ENCODE measurements at places on chromosomes 1 and 21.

- no peak for DNase-seq
Measured at GRCh38 chr1:220271706-220272046, 577 bp downstream of the RAB3GAP2 start.

DNA sequence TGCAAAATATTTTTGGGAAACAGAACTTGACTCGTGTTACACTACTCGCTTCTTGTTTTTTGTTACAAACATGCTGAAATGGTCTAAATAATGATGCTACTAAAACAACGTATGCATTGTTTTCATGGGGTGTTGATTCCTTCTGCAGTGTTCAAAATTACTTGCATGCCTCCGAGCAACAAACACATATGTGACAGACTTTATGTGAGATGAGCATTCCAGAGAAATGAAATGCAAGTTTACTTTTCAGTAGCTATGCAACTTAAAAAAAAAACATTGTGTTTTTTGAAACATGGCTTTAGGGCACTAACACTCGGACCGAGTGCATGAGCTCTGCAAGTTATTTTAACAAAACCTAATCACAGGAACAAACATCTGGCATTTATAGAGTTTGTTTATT lies 84.8 kb downstream of the CAMTA1 start:
- DNase-seq, result no peak

DNA sequence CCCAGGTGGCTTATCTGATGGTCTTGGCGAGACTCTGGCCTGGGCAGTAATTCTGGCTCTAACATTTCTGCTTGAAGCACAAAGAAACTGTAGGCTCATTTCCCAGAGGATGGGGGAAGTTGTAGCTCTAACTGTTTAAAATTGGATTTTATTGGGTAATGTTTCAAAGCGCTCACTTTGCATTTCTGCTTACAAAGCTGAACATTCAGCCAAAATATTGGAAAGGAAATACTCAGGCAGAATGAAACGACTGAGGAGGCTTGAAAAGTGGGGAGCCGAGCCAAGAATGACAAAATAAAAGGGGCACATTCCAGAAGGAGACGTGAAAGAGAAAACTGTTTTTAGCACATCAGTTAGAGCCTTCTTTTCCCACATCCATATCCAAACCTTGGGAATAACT lies 202.6 kb downstream of the GRIK1 start:
- no peak for DNase-seq

GRCh38 chr1:84412316-84412942 lies 14.1 kb downstream of the DNASE2B start:
- DNase-seq, result no peak

- DNase-seq, result no peak
Measured at GRCh38 chr1:205041998-205042910, 758 bp upstream of the CNTN2 start.

DNA sequence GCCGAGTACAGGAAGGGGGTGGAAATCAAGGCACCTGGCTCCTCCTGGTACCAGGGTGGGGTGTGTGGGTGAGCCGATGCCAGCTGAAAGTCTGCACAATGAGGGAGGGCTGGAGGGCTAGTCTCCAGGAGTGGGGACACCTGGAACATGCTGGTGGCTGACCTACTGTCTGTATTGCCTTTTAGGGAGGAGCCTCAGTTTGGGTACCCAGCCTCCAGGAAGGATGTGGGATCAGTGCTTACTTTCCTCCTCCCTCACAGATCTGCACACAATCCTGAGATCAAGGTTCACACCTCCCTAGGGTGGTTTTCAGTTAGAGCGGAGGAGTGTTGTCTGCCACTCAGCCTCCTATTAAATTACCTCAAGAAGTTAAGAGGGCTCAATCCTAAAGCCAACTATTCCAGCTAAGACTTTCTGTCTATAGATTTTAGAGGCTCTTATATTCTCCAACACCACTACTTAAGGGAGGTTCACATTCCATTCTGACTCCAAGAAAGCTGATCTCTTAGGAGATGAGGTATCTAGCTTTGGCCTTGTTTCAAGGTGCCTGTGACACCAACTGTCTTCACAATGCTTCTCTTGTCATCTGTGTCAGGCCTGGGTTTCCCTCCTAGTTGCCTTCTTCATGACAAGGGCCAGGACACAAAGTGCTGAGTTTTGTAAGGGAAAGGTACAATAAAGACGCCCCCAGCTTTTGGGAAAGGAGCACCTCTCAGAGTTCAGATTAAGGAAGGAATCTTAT lies 15.7 kb downstream of the SSR2 start:
- DNase-seq, result no peak

DNA sequence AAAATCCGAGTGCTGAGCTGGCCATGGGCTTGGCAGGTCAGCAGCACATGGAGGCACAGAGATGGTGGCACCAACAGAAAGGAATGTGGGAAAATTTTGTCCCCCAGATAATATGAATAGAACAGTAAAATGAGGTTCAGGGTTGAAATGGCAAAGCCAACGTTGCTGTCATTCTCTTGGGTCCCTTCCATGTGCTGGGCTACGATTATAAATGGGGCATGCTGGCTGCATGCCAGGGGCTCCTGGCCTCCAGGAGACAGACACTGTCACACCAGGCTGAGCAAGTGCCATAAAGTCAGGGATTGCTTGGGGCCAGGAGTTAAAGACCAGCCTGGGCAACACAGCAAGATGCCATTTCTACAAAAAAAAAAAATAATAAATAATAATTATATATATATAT lies 77.1 kb downstream of the TOMM20 start:
- no peak for DNase-seq

GRCh38 chr1:109914587-109915240 lies 4.1 kb downstream of the CSF1 start:
- DNase-seq, result no peak

GRCh38 chr21:33734291-33734690 lies 92.0 kb downstream of the ITSN1 start:
- no peak for DNase-seq

DNA sequence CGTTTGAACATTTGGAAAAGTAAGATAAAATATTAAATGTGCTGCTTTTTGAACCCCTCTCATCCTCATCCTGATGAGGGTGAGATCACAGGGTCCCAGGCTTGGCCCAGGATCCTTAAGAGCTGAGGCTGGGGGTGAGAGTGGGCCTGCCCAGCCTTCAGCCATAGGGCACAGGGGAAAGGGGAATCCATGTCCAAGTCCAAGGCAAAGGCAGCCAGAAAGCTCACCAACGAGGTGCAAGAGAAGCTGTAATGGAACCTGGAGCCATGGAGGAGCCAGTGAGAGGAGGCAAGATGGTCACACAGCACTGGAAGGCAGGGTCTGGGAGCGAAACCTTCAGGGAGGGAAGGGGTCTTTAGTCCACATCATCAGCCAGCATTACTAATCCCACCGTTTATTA lies 191.9 kb downstream of the RRAGC start:
- DNase-seq, result no peak

DNA sequence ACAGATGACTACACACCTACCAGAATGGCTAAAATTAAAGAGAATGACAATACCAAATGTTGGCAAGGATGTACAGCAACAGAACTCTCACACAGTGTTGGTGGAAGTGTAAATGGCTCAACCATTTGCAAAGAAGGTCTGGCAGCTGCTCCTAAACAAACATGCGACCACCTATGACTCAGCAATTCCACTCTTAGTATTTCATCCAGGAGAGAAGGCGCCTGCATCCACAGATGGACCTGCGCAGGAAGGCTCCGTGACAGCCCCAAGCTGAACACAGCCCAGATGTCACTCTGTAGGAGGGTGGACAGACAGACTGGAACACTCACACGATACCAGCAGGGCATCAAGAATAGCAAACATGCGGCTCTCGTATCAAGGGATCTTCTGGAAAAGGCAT lies 6.7 kb downstream of the PTTG1IP start:
- DNase-seq, result no peak

GRCh38 chr1:55156093-55156492 lies 59.1 kb downstream of the USP24 start:
- no peak for DNase-seq

GRCh38 chr1:42963378-42964043 lies 4.8 kb upstream of the SLC2A1 start:
- DNase-seq, result no peak

Measured in retina (tissue), 1 donor.